NCI-H748 treated with DMSO at 0.1 percent for 48 hours (cell line): ENCODE measurements at places on chromosomes 5 and 9.

DNA sequence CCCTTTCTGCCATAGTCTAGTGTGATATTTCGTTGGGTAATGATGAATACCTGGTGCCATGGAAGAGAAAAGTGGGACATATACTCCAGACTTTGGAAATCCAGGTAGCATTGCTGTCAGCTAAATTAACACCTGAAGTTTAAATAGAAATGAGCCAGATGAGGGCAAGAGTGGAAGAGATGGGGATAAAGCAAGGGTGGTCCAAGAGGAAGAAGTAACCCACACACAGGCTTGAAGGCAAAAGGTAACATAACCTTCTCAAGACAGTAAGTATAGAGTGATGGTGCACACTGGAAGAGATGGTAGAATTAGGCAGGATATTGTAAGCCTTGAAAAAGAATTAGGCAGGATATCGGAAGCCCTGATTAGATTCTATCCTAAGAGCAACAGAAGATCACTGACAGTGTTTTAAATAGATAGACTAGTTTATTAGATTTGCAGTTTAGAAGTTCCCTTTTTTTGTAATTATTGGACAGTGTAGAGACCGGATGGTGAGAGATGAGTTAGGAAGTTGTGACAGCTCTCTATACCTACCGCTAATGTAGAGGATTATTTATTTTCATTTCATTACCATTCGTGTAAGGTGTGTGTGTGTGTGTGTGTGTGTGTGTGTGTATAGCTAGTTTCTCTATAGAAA is 16.8 kb downstream of the ANXA1 start:
- DNase-seq = no peak

DNA sequence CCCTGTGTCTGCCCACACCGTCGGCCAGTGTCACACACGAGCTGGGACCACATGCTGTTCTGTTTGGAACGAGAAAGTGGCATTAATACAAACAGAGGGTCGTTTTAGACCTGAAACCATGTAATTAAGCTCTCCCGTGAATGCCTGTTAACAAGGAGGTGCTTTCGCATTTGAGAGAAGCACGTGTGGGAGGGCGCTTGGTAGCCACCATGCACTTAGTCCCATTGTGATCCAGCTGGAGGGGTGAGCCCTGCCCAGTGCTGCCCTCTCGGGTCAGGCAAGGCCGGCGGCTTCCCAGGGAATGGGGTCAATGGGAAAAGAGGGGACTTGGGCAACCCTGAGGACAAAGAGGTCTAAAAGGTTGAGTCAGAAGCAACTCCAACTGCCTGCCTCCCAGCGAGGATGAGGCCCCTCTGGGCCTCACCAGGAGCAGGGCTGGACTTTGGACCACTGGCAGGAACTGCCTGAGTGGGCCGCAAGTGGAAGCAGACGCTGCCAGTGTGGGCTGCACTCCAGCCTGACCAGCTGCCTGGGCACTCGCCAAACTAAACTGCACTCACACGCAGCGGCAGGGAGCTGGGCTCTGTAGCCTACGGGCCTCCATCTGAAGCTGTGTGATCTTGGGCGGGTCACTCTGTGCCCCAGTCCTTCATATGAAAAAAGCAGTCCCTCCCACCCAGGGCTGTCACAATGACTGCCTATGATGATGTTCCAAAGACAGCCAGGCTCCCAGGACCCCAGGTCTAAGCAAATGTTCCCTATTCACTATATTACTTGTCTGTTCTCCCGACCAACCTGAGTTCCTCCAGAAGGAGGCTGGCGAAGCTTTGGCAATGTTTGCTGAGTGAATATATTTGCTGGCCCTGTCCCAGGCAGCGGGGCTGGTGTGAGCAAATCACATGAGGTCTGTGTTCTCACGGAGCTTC is 195.7 kb downstream of the CDK5RAP2 start:
- DNase-seq = peak; percentile 90

- DNase-seq = no peak
These were observed 3.4 kb downstream of the SLC6A19 start for GRCh38 chr5:1204693-1205242.

DNA sequence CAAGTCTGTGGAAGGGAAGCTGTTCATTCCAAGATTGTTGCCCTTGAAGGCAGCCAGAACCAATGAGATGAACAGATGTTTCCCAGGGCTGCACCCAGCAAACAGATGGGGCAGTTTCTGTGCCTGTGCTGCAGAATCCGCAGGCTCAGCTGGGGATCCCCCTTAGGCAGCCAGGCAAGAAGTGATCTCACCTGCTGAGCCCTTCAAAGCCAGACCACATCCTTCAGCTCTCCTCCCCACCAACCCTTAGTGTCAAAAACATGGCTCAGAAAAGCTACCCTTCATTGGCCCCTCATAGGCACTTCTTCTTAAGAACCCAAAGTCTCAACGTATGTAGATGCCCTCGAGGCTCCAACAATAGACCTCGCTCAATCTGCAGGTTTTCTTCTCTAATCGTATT is 626.7 kb downstream of the CCDC171 start:
- DNase-seq = no peak

DNA sequence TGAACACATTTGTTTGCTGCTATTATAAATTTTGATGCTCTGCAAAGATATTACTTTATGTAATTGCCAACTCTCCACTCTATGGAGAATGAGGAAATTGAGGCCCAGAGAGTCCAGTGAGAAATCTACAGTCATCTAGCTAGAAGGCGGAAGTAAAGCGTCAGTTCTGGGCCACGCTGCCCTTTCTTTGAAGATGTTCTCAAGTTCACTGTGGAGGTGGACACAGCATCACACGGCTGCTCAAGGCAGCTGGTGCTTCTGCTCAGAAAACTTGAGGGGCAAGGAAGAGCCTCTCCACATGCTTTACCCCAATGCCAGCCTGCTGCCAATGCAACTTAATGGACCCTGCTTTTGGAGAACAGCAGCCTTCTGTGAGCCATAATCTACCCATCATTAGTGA is 96.3 kb downstream of the TTLL11 start:
- no peak for DNase-seq

DNA sequence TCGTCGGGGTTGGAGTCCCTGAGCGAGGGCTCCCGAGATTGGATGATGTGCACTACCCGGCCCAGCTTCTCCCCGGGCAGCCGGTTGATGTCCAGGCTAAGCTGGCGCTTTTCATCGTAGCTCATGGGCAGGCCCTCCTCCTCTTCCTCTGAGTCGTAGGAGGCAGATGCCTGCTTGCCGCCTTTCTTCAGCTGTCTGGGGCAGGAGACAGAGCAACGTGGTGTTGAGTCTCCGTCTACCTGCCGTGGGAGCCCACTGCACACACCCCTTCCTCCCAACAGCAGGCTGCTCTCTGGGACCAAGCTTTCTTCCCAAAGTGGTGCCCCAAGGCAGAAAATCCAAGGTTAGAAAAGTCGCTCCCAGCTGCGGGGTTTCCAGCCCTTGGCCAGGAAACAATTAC is 10.8 kb downstream of the BRD3OS start:
- DNase-seq = no peak

- no peak for DNase-seq
These were observed 338.1 kb upstream of the ATP10B start for GRCh38 chr5:161190086-161190485.

DNA sequence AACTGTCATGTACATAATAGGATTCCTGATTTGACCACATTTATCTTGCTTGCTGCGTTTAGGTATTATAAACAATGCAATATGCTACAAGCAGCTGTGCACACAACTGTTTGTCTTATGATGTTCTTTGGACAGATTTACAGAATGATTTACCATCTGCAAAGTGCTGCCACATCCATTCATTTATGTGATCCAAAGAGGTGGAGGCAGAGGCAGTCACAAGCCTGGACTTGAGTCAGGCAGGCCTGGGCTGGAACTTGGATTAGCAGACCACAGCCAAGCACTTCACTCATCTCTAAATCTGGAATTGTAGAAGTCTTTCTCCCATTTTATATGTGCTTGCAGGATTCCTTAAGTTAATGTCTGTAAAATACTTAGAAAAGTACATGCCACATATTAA is 149.0 kb downstream of the INSYN2B start:
- no peak for DNase-seq

DNA sequence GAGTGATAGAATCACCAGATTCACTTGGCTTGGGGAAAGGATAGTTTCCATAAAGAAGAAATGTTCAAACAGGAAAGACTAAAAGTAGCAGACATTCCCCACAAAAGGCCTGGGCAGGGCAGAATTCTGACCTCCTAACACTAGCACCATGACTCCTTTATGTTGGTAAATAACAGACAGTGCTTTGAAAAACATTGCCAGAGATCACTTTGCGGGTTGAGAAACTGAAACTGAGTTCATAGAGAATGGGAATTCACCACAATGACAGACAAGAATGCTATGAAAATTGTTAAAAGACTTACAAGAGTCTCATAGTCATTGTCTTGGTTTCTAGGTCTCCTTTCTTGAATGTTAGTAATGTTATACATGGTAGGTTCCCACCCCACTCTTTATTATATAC is 172.5 kb upstream of the GLRA1 start:
- DNase-seq = no peak

- DNase-seq = no peak
These were observed 55.9 kb upstream of the MYO10 start for GRCh38 chr5:16992006-16992405.

DNA sequence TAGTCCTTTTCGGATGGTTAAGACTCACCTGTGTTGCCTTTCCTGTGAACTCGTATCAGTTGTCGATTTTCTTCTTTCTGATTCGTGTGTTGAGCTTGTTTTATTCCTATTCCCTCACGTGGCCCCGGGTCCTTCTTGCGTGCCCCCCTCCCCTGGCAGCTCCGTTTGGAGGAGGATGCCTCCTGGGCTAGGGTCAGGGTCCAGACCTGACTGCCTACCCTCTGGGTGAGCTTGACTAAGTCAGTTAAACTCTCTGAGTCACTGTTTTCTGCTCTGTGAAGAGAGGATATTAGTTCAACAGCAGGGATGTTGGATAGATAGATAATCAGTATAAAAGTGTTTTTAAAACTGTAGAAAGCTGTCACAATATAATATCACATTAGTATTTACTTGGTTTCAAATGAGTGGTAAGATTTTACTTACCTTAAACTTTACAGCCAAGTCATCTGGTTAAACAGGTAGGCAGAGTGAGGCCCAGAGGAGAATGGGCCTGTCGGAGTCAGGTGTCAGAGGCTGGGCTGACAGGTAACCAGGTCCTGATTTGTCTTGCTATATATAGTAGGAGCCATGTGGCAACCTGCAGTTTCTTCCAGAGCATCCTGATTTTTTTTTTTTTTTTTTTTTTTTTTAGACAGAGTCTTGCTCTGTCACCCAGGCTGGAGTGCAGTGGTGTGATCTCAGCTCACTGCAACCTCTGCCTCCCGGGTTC is 24.2 kb downstream of the PPARGC1B start:
- DNase-seq = no peak

DNA sequence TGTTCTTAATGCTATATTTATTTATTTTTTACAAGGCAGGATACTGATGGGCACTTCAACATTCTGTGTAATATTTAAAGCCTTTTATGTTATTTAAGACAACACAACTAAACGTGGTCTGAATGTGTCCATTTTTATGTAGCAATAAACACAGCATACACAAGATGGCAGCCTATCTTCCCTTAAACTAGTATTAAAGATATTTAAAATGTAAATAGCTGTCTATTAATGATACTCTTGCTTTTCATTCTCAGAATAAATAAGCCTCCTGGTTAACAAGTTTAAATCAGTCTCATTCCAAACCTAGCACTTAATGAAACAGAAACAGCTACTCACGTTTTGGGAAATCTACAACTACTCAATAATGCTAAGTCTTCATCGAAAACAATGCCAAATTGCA is 315.7 kb downstream of the MCTP1 start:
- peak; percentile 19 for DNase-seq

DNA sequence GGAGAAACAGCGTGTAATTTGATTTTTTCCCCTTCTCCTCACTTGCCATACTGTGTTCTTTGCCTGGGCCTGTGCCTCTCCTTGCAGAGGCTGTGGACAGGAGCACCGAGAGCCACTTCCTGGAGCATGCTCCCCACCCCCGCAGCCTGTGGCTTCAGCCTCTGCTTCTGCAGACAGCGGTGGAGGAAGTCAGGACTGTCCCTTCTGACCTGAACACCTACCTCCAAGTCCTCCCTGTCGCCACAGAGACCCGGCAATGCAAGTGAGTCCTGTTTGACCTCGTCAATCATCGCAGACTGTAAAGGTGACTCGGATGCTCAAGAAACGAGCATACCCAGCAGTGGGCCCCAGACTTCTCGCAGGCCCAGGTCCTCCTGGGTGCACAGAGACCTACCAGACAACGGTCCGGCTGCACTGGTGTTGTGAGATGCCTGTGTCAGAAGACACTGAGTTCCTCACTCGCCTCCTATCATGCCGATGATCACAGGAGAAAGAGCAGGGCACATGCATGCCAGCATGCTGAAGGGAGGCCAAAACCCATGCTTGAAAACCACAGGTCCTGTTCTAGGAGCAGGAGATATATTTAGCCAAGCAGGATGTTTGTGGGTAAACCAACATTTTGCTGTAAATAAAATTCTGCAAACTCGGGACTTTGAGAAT is 198.8 kb downstream of the AUH start:
- no peak for DNase-seq

GRCh38 chr5:93360436-93361088 is 220.5 kb downstream of the NR2F1-AS1 start:
- DNase-seq = no peak

DNA sequence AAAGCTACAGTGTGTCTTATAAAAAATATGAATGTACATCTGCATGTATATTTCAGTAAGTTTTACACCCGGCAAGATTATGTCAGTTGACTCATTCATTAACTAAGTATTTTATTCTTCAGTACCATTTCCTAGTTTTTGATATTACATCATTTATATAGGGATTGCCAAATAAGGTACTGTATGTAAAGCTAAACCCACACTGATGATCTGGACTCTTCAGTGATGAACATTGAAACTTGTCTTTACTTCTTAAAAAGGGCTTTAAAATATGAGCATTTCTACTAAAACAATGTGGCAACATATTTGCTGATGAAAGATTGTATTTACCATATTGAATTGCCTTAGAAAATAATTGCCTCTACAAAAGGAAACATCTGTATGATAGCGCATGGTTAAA is 151.8 kb upstream of the TLX3 start:
- DNase-seq = no peak

DNA sequence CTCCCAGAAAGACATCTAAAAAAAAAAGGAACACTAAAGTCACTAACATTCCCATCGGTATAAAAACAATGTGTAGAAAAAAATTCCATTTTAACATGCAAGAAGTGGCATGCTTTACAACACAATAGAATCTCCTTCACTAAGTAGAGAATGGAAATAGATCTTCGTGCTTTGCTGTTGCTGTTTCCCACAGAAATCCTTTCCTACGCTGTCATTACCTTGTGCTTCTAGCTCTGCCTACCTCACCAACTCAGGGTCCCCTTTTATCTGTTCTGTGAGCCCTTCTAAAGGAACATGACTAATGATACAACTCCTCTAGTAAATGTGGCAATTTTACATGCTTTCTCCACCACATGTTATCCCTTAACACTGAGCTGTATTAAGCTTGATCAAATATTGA is 202.9 kb downstream of the MCTP1 start:
- no peak for DNase-seq

GRCh38 chr5:130102960-130103359 is 198.7 kb downstream of the CHSY3 start:
- no peak for DNase-seq

- no peak for DNase-seq
These were observed 186.4 kb downstream of the SLIT3 start for GRCh38 chr5:169114466-169115065.
